ENCODE measurements at places on chromosomes 1 and 21. TPM values are rescaled to one million over a fixed set of nuclear protein-coding genes. Genes with fewer than 3 reads are reported as not detected.

KCNE1 gene
- total RNA-seq: 0.53 TPM

CACNA1S gene
- not detected for total RNA-seq

ATP1A4 gene
- total RNA-seq: not detected

HDGF gene
- 200 TPM for total RNA-seq

ANKRD34A gene
- 0.62 TPM for total RNA-seq

PPFIA4 gene
- 0.50 TPM for total RNA-seq

AGRN gene
- total RNA-seq: 24.4 TPM

HRNR gene
- total RNA-seq: not detected

GNG12 gene
- 324 TPM for total RNA-seq

SLFNL1 gene
- total RNA-seq: 0.26 TPM
